Esophagus squamous epithelium (tissue), 5 donors: ENCODE measurements at places on chromosomes 5 and 9.

- DNase-seq: no peak
These were observed 984.9 kb downstream of the TLE4 start for GRCh38 chr9:80556631-80557030.

DNA sequence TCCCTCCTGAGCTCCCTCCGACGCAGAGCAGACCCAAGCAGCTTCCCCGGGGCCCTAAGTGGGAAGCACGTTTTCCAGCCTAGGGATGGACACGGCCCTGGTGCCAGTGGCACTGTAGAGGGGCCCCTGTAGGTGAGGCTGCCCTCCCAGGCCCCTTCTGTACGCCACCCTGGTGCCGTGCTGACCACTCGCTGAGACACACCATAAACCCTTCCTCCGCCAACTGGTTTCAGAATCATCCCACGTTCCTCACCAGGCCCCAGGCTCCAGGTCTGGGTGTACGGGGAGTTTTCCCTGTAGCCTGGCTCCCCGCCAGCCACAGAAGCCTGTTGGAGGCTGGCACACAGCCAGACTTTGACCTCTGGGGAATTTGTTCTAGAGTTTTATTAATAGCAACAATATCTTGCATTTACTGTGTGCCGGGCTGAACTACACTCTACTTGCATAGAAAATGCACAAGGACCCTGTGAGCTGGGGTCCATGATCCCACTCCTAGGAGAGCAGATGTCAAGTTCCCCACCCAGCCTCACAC is 18.2 kb upstream of the WDR38 start:
- no peak for DNase-seq

- no peak for DNase-seq
These were observed 27.4 kb downstream of the SNX30 start for GRCh38 chr9:112777914-112778313.

DNA sequence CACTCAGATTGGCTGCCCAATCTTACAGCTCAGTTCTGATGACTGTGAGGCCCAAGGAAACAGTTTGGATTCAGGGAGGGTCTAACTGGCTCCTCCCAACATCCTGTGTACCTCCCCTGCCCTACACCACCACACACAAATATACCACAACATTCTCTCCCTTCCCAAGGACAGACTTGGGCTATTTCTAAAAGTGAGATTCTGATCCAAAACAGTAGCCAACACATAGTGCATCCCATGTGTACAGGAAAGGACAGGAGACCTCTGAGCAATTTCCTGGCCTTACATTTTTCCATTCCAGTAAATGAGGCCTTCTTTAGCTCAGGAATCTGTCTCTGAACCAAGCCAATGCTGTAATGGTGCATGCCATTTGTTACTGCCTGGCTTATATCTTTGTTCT is 20.8 kb downstream of the ZNF366 start:
- no peak for DNase-seq

DNA sequence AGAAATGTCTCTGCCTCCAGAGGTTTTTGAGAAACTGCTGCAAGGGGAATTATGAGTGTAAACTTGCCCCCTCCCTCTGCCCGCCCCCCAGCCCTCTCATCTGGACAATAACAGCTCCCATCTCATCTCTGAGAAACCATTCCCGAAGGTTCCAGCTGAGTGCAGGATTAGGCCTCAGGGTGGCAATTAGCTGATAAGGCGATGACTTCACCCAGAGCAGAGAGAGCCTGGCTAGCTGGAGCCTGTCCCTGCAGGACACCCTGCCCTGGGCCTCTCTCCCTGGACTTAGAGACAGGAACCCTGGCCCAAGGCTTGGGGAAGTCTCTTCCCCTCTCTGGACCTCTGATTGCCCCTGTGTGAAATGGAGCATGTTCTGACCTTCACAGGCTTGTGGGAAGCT is 45.7 kb upstream of the HAND1 start:
- DNase-seq: no peak

DNA sequence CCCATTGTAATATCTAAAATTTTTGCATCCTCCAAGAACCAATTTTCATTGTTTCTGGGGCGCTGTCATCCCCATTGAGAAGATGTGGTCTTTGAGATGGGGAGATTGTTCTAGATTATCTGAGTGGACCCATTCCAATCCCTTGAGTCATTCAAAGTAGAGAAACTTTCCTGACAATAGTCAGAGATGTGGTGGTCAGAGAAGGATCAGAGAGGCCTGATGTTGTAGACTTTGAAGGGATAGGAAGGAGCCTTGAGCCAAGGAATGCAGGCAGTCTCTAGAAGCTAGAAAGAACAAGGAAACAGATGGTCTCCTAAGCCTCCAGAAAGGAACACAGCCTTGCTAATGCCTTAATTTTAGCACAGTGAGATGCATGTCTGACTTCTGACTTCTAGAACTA is 80.4 kb downstream of the TEK start:
- DNase-seq: no peak

DNA sequence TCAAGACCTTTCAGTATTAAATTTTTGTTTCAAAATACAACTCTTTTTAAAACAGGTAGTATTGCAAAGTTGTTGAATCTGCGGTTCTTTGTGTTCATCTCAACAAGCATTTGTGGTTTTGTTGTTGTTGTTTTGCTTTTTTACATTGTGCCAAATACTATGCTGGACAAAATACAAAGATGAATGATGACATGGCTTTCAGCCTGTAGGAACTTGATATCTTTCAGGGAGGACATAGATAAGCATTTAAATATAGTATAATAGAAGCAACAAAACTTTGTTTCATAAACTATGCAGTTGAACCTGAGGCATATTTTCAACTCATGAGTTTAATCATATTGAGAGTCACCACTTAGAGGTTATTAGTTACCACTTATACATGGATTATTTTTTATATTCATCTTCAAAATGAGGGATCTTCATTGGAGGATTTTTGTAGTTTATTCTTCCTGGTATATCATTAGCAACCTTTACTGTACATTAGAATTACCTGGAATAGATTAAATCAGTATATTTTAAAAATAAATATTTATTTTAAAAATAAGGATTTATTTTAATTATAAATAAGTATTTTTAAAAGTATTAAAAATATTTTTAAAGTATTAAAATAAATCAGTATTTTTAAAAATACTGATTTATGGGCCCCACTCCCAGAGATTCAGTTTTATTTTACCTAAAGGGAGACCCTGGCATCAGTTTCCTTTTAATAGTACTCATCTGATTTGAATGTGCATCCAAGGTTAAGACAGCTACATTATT is 42.9 kb downstream of the KIF2A start:
- no peak for DNase-seq

DNA sequence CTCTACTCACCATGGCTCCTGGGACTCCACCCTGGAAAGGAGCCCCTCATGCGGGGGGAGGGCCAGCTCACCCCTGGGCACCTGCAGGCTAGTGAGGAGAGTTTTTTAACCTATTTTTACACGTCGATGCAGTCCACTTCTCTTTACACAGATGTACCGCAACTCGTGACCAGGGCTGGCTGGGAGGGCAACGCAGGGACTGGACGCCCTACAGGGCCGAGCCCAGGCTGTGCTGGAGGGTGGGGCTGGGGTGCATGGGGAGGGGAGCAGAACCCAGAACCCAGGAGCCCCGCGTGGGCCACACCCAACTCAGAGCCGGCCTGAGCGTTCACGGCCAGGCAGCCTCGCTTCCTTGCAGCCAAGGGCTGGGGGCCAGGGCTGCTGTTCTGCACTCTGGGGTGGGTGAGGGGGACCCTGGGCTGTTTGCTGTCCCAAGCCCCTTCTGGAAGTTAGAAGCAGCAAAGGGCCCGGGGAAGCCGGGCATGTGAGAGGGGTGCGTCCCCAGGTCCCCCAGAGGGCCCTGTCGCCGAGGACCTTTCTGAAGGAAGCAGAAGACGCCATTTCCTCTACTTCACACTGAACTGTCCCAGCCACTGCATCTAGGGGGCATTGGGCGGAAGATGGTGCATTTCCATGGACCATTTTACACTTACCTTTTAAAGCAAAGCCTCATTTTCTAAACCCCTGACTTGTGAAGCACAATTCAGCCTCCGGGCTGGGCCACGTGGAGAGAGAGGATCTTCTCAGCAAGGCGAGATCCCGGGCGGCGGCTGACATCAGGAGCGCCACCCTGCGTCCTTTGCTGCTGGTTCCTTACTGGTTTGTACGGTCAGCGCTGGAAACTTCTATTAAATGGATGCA is 90.5 kb downstream of the KCNT1 start:
- DNase-seq: no peak

GRCh38 chr5:142189813-142190212 is 81.2 kb downstream of the NDFIP1 start:
- DNase-seq: no peak

- no peak for DNase-seq
These were observed 54.1 kb downstream of the IPPK start for GRCh38 chr9:92615790-92616189.

DNA sequence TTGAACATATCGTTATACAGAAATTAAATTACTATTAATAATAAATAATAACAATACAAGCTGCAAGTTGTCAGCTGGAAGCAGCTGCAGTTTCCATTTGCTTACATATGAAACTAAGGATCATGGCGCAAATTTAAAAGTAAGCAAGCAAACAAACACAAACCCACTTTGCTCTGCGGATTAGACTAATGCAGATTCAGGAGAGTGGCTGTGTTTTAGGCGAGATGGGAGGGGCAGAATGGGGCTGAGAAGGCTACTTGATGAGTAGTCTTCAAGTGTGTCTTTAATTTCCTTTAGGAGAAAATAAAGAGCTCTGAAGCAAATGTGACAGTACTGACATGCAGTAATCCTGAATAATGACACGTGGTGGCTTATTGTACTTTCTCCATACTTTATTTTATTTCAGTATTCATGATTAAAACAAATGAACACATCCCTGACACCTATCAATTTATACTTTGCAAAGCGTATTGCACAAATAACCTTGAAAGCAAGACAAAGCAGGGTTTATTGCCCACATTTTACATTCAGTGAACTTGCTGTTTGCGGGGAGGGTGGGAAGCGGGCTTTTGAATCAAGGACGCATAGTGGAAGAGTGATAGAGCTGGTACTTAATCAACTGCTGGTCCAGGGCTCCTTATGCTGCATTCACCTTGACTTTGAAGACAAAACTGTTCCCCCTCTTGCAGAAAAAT is 221.4 kb upstream of the TRIM32 start:
- no peak for DNase-seq

DNA sequence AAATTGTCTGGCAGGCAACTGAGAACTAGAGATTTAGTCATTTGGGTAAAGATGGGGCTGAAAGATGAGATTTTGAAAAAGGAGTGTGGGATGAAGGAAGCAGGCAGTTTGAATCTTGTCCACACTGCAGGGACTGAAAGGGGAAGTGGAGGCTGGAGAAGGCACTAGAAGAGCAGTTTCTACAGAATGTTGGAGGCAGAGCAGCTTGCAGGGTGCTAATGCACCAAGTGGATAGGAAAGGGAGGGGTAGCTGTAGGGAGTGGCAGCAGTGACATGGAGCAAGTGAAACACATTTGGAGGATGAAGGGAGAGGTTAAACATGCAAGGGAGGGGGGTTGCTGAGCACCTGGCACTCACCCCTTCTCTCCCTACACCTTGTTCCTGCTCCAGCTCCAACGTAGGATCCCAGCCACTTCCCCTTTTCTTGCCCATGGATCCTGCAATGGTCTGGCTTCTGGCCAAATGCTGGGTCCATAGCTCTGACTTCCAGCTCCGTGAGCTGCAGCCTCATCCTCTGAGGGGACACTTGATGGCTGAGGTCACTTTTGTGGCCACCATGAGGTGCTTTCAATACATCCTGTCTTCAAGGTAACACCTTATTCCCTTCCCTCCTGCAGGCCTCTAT is 30.0 kb upstream of the FGD3 start:
- DNase-seq: no peak

GRCh38 chr5:20617841-20618240 is 629.8 kb upstream of the CDH18 start:
- no peak for DNase-seq

- DNase-seq: no peak
These were observed 173.5 kb upstream of the DMAC1 start for GRCh38 chr9:7973123-7973522.

DNA sequence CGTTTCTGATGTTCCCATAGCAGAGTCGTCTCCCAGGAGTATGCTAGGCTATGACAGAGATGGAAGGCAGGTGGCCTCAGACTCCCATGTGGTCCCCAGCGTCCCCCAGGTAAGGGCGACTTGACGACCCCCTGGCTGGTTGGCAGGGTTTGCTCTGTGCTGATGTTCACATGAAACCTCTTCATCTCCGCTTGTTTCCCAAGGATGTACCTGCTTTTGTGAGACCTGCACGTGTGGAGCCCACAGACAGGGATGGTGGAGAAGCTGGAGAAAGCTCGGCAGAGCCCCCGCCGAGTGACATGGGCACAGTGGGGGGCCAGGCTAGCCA is 108.3 kb downstream of the WNK2 start:
- no peak for DNase-seq

- no peak for DNase-seq
These were observed 808.0 kb downstream of the TLE1 start for GRCh38 chr9:80881320-80881719.

GRCh38 chr5:68565427-68565826 is 349.9 kb downstream of the PIK3R1 start:
- DNase-seq: no peak

DNA sequence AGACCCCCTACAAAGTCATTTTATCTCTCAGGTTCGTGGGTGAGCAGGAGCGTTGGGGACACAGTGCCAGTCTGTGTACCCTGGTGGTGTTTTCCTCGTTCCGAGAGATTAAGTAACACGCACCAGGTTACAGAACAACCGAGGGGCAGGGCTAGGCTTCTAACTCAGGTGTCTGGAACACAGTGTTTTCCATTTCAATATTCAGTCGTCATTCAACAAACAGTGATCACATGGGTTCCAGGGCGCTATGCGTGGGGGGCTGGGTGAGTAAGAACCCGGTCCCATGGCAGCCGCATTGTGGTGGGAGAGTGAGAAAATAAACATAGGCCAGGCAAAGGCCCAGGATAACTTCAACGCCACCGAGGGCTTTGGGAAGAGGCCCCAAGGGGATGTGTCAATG is 55.9 kb upstream of the RNU6ATAC start:
- no peak for DNase-seq

- DNase-seq: no peak
These were observed 29.6 kb downstream of the EHMT1 start for GRCh38 chr9:137648396-137648795.

- DNase-seq: no peak
These were observed 98.5 kb downstream of the ZCCHC7 start for GRCh38 chr9:37218800-37219425.

- no peak for DNase-seq
These were observed 51.7 kb downstream of the CPLANE1 start for GRCh38 chr5:37197340-37198050.

GRCh38 chr5:34673463-34674125 is 17.5 kb downstream of the RAI14 start:
- no peak for DNase-seq

- no peak for DNase-seq
These were observed 7.2 kb upstream of the ZDHHC12 start for GRCh38 chr9:128731093-128731492.

GRCh38 chr9:28249424-28249823 is 676.1 kb upstream of the C9orf72 start:
- no peak for DNase-seq

- no peak for DNase-seq
These were observed 185.7 kb downstream of the NR3C1 start for GRCh38 chr5:143217804-143218160.

- no peak for DNase-seq
These were observed 31.8 kb downstream of the FABP6 start for GRCh38 chr5:160260881-160261815.

- no peak for DNase-seq
These were observed 17.0 kb downstream of the MSX2 start for GRCh38 chr5:174741352-174741751.
